ENCODE measurements at places on chromosomes 2 and 18.

- no peak for DNase-seq
Measured at GRCh38 chr2:12686708-12687283, 29.9 kb upstream of the TRIB2 start.

DNA sequence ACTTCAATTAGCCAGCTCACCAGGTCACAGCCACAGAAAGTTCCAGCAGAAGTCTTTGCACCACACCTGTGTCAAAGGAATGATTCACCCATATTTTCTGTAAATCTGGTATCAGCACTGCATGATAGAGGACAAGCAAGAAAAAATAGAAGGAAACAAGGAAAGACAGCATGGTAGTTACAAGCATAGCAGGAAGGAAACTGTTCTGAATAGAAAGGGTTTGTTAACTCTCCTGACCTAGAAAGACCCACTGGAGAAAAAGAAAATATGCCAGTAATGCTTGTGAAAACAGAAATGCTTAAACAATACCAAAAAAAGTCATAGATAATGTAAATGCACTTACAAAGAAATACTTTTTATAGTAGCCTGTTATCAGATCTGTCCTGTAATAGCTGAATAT, 40.8 kb downstream of the SCRN3 start:
- no peak for DNase-seq

GRCh38 chr2:136022396-136023146, 37.1 kb upstream of the DARS1 start:
- peak; percentile 77 for DNase-seq

GRCh38 chr2:158695305-158695704, 99.8 kb upstream of the DAPL1 start:
- no peak for DNase-seq

- DNase-seq = no peak
Measured at GRCh38 chr2:42910645-42911405, 118.4 kb upstream of the HAAO start.

GRCh38 chr2:74052732-74053710, 68.3 kb downstream of the TET3 start:
- DNase-seq = no peak
